Left renal cortex interstitium (tissue), 4 donors: ENCODE measurements at places on chromosomes 13 and 19. TPM values are rescaled to one million over a fixed set of nuclear protein-coding genes. Genes with fewer than 3 reads are reported as not detected.

GRCh38 chr13:113777311-113778260 lies 18.6 kb downstream of the TMEM255B start:
- no peak for DNase-seq

SLITRK5 gene
- polyA plus RNA-seq = 1.7 TPM

CCNA1 gene
- polyA plus RNA-seq = 1.1 TPM

OR10H1 gene
- polyA plus RNA-seq = 0.04 TPM

DNA sequence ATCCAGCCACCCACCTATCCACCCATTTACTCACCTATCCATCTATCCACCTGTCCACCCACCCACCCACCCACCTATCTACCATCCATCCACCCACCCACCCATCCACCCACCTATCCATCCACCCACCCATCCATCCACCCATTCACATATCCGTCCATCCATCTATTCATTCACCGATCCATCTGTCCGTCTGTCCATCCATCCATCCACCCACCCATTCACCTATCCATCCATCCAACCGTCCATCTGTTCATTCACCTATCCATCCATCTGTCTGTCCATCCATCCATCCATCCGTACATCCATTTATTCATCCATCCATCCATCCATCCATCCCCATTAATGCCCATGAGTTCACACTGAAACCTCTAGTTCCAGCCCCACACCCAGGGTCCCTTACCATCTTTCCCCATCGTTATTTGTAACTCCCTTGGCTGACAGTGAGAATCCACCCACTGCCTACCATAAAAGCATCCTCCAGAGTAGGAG lies 31.3 kb downstream of the KDM4B start:
- DNase-seq = no peak

DNA sequence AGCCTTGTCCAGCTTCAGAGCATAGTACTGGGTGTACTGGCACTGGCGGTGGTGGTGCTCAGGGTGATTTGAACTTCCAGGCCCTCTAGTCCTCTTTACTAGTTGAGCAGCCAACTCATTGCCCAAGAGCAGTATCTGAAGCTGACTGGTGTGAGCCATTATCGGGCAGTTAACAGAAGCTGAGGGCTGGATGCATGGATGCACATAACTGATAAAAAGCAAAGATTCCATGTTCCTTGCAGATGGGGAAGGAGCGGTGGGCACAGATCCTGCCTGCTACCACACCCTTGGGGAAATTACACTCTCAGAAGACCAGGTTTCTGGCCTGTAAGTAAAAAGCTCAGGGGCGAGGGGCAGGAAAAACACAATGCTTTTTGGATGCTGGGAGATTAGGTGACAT lies 499.4 kb upstream of the ARGLU1 start:
- DNase-seq = no peak

DNA sequence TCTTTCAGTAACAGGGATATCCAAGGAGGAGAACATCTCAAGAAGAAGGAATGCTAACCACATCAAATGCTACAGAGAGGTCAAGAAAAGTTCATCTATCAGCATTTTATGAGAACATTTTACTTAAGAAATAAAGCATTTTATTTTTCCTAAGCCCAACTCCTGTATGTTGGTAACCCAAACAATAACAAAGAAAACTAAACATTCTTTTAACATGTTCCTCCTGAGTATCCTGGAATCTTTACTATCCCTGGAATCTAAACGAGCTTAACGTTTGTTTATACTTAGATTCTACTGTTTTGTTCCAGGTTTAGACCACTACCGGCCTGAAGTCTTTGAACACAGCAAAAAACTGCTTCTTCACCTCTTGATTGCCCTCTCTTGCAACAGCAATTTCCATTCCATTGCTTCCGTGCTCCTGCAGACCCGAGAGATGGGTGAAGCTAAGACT lies 89.7 kb downstream of the ZAR1L start:
- no peak for DNase-seq

DNA sequence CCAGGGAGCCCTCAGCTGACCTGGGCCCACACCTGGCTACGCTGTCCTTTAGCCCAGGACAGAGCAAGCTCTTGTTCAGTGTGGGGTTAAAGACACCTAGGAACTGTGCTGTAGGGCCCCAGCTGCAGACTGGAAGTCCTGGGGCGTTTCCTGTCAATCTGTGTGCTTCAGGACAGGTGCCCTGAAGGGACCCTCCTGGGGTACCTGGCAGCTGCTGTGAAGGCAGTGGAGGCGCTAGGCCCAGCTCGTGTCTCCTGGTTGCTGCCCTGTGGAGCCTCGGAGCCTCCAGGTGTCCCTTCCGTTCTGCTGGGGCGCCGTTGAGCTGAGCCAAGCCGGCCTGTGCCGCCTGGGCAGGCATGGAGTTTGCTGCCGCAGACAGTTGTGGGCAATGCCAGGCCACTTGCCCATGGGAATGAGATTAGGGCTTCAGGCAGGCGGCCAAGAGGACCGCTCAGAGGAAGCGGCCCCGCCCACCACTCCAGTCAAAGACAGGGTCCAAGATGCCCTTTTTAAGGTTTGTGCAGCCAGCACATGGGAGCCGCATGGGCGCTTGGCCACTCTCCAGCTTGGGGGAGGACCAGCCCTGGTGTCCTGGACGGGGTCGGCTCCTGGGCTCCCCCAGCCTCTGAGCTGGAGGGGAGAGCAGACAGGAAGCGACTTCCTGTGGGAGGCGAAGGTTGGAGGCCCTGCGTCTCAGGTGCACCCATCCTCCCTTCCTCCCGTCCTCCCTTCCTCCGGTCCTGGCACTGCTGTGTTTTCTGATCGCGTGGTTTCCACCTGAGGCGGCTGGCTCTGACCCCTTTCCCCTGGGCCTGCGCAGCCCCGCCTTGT lies 4.0 kb downstream of the PTBP1 start:
- no peak for DNase-seq

- DNase-seq = no peak
These were observed 2.0 kb upstream of the SYCE2 start for GRCh38 chr19:12921047-12921446.
